Cortex of kidney (tissue), 1 donor: ENCODE measurements at places on chromosomes 4 and X.

DNA sequence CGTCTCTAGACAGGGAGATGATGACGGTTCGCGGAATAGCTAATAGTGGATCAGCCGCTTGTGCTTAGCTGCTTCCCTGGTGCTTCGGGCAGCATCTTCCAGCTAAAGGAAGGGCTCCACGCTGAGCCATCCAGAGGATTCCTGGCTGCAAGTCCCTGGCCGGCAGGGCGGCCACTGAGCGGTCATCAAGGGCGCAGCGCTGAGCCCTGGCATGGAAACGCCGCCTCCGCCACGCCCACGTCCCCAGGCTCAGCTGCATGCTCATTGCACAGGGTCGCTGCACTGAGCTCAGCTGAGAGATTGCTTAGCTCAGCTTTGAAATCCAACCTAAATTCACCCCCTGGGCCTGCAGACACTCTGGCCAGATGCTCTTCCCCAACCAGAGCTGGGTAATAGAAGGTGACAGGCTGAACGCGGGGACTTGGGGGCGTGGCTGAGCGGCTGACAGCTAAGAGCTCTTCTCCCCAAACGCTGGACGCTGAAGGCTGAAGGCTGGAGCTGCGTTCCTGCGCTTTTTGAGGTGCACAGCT is 118.2 kb upstream of the KIT start:
- no peak for DNase-seq

GRCh38 chrX:12379671-12380070 is 241.4 kb downstream of the FRMPD4 start:
- DNase-seq: no peak

DNA sequence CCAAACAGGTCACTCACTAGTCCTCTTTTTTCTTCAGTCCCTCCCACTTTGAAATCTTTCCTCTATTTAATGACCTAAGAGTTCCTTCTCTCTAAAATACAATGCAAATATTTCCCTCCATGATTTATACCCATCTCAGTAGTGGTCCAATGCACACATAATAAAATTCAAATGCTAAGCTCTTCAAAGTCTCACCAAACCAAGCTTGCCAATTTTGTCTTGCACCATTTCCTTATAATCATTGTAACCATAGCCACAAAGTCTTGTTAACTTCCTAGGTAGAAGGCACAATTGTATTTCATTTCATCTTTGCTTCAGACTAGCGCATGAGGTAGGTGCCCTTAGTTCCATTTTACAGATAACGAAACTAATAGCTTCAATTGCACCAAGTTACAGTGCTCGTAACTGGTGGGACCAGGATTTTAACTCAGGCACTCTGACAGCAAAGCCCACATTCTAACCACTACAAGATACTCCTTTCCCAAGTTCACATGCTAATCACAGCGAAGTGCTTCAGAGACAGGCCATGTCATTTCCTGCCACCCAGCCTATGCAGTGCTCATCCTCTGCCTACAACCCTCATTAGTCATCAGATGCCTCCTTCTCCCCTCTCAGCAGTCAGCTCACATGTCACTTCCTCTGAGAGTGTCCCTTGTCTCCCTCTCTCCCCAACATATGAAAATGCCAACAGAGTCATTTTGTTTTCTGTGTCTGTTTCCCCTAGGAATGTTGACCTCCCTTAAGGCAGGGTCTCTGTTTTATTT is 66.9 kb upstream of the PPARGC1A start:
- DNase-seq: no peak

DNA sequence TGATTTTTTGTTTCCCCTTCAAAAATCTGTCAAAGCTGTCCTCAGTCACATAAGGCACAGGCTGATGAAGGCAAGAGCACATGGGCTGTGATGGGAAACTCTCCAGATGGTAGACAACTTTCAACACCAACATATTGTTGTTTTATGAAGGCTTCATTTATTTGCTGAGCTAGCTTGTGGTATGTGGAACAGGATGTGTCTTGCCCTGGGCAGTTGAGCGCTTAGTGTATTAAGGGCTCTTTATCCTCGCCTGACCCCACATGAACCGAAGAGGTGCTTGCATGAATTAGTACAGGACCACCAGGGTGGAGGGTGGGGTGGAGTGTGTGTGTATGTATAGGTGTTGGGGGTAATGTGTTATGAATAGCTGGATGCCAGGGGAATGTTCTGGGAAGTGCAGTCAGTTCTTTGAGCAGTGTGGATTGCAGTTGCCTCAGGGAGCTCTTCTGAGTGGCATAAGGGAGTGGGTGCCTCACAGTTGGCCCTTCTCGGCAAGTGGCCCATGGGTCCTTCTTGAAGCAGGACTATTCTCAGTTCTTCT is 103.1 kb downstream of the PHEX start:
- no peak for DNase-seq

DNA sequence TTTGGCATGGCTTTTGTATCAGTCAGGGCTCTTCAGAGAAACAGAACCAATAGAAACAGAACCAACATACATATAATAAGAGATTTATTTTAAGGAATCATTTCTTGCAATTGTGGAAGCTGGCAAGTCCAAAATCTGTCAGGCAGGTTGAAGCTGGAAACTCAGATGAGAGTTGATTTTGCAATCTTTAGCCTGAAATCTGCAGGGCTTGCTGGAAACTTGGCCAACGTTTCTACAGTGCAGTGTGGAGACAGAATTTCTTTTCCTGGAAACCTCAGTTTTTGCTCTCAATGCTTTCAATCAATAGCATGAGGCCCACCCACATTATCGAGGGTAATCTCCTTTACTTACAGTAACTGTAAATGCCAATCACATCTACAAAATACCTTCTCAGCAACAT is 45.4 kb downstream of the COMMD8 start:
- no peak for DNase-seq

DNA sequence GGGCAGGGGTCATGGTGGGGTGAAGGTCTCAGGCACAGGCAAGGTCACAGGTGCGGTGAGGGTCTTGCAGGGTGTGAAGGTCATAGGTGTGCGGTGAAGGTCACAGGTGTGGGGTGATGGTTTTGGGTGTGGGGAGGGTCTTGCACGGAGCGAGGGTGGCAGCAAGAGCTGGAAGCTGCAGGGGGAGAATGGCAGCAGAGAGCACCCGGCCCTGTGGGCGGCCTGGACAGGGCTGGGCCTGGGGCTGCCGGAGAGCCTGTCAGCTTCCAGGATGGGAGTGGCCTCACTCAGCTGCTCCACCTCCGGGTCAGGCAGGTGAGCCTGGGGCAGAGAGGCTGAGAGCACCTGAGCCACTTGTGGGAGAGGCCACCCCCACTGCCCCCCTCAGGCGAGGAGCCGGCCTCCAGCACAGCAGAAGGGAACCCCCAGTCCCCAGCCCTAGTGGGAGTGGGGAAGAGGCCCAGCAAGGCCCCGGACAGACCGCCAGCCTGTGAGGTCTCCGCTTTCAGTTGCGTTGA is 1.5 kb downstream of the MSANTD1 start:
- DNase-seq: no peak
